M059J (cell line): ENCODE measurements at places on chromosomes 12 and 14. TPM values are rescaled to one million over a fixed set of nuclear protein-coding genes. Genes with fewer than 3 reads are reported as not detected.

- DNase-seq: no peak
These were observed 15.6 kb upstream of the PZP start for GRCh38 chr12:9223830-9224229.

- no peak for DNase-seq
These were observed 11.5 kb downstream of the NKX2-1 start for GRCh38 chr14:36508418-36509068.

GRCh38 chr12:60070552-60070951 is 474.7 kb downstream of the SLC16A7 start:
- no peak for DNase-seq

- no peak for DNase-seq
These were observed 33.9 kb downstream of the TPH2 start for GRCh38 chr12:71972441-71973074.

GRCh38 chr12:127401536-127401935 is 865.4 kb upstream of the TMEM132C start:
- DNase-seq: no peak

The KCNH5 gene
- total RNA-seq: 0.02 TPM in 1 of 2 replicates, not detected in the other

The FGF6 gene
- not detected in 2 replicates for total RNA-seq

The ACSS3 gene
- total RNA-seq: 1.4 and 2.6 TPM in 2 replicates
